DND-41 (cell line): ENCODE measurements at places on chromosomes 16 and 17.

GRCh38 chr17:16419074-16419928 is 3.9 kb downstream of the TRPV2 start:
- H3K36me3 ChIP-seq = peaks cover 47% of the 10 kb centered on the region
- H3K4me3 ChIP-seq = no peak overlapping the region
- DNase-seq = no peak
- H3K27ac ChIP-seq = no peak overlapping the region

GRCh38 chr16:54953461-54953860 is 22.8 kb downstream of the IRX5 start:
- no peaks in the 10 kb centered on the region for H3K27me3 ChIP-seq
- DNase-seq = no peak
- no peaks in the 10 kb centered on the region; the same call in 1 of the 2 replicates for H3K4me1 ChIP-seq
- H3K4me3 ChIP-seq = no peak overlapping the region
- H3K36me3 ChIP-seq = no peaks in the 10 kb centered on the region
- no peak overlapping the region for H3K27ac ChIP-seq

GRCh38 chr17:50481648-50482047 is 3.0 kb downstream of the RSAD1 start:
- peaks cover 62% of the 10 kb centered on the region for H3K36me3 ChIP-seq
- peaks cover 29% of the 10 kb centered on the region for H3K4me1 ChIP-seq
- H3K27ac ChIP-seq = no peak overlapping the region
- no peak overlapping the region for H3K4me3 ChIP-seq
- DNase-seq = no peak

DNA sequence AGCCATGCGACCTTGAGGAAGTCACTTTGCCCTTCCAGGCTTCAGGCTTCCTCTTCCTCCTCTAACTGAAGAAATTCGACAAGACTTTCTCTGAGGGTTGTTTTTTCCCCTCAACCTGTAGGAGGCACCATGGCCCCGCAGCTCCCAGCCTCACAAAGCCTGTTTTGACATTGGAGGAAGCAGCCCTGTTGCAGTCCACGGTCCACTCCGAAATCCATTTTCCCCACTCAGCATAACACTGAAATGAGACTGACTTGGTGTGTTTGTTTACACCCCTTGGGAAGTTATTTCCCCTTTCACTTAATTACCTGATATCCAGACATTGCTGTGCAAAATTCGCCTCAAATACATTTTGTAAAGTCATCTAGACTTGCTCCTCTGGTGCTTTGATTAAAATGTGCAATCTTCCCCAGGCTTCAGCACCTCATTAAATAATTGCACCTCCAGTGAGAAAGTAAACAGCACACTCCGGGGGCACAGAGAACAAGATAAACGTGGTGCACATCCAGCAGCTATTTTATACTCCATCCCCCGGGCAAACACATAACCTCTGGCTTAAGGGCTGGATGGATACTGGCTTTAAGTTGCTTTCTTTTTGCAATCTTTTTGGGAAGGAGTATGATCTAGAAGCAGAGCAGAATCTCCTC is 41.4 kb upstream of the PIRT start:
- no peak for DNase-seq
- no peaks in the 10 kb centered on the region for H3K36me3 ChIP-seq
- H3K4me3 ChIP-seq = no peak overlapping the region
- H3K4me1 ChIP-seq = no peaks in the 10 kb centered on the region
- peaks cover 3% of the 10 kb centered on the region for H3K27me3 ChIP-seq
- no peak overlapping the region for H3K27ac ChIP-seq

DNA sequence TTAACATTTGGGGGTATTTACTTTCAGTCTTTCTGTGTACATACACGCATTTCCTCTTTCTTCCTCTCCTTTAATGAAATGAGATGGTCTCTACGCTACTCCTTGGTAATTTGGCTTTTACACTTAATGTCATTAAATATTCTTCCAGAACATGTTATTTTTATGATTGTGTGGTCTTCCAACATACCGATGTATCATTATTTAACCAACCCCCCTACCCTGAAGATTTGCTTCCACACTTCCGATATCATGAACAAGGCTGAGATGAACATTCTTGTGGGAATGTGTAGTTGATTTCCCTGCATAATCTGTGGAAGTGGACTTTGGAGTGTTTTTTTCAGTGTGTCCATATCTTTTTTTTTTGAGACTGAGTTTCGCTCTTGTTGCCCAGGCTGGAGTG is 2.3 kb upstream of the PGS1 start:
- no peak overlapping the region for H3K4me3 ChIP-seq
- no peak for DNase-seq
- no peak overlapping the region for H3K27ac ChIP-seq
- no peaks in the 10 kb centered on the region for H3K27me3 ChIP-seq
- peaks cover 28% of the 10 kb centered on the region for H3K4me1 ChIP-seq

DNA sequence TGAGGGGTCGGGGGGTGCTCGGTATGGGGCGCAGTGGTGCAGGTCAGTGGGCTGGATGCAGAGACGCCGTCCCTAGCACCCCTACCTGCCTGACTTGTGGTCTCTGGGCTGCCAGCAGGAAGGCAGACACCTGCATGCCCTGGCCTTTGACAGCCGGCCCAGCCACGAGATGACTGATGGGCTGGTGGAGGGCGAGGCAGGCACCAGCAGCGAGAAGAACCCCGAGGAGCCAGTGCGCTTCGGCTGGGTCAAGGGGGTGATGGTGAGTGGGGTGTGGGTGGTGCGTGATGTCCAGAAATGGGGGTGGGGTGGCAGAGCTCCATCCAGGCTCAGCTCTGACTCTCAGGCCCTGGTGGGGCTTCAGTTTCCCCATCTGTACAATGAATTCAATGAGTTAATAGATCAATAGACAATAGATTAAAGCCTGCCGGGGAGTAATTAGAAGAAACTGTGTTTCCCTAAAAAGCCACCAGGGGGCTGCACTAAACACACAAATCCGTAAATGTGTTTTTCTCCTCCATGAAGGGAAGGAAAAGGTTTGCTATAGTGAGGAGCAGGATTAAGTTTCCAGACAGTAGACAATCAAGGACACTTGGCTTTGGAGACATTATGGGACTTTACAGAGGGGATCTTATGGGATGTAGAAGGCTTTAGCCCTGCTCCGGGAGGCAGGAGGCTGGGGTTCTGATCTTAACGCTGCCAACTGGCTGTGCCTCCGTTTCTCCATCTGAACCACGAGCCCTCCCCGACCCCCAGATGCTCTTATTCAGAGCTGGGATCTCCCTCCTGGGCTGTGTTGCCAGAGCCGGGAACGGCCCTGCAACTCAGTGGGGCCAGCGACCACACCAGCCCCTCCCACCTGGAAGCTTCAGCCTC is 2.2 kb downstream of the SLC12A3 start:
- peak; percentile 47 for DNase-seq
- no peak overlapping the region for H3K4me3 ChIP-seq
- no peak overlapping the region for H3K27ac ChIP-seq
- no peaks in the 10 kb centered on the region for H3K27me3 ChIP-seq
- H3K4me1 ChIP-seq = peaks cover 1% of the 10 kb centered on the region

DNA sequence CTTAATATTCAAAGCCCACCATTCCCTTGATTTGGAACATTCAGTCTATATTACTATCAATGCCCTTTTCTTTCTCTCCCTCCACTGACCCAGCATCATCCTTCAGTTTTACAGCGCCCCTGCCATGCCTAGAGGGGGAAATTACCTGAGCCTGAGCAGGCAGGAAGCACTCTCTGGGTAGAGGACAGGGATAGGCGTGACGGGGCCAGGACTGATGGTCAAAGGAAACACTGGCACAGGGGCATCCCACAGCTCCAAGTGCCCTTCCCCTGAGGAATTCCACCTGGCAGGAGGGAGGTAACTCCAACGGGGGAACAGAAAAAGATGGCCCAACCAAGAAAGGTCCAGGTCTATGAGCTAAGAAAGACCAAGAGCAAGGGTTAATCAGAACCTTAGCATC is 10.0 kb downstream of the CTC1 start:
- H3K27me3 ChIP-seq = no peaks in the 10 kb centered on the region
- no peak overlapping the region for H3K27ac ChIP-seq
- no peak overlapping the region for H3K4me3 ChIP-seq
- peaks cover 92% of the 10 kb centered on the region for H3K36me3 ChIP-seq

DNA sequence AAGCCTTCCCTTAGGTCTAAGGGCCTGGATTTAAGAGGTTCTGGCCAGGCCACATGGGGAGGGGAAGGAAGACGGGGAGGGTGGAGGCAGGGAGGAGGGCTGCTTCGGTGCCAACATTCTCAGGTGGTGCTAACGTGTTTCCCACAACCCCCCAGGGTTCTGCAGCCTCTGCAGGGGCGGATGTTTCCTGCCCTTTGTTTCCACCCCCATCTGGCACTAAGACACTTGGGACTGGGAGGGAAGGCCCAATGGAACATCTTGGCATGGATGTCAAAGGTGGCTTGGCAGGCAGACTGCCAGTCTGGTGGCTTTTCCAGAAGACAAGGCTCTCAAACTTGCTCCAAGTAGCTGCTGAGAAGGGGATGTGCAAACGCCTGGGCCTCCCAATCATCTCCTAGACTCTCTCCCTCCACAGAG is 12.7 kb downstream of the HIC1 start:
- no peaks in the 10 kb centered on the region for H3K27me3 ChIP-seq
- peak; percentile 27 for DNase-seq
- no peaks in the 10 kb centered on the region for H3K4me1 ChIP-seq

DNA sequence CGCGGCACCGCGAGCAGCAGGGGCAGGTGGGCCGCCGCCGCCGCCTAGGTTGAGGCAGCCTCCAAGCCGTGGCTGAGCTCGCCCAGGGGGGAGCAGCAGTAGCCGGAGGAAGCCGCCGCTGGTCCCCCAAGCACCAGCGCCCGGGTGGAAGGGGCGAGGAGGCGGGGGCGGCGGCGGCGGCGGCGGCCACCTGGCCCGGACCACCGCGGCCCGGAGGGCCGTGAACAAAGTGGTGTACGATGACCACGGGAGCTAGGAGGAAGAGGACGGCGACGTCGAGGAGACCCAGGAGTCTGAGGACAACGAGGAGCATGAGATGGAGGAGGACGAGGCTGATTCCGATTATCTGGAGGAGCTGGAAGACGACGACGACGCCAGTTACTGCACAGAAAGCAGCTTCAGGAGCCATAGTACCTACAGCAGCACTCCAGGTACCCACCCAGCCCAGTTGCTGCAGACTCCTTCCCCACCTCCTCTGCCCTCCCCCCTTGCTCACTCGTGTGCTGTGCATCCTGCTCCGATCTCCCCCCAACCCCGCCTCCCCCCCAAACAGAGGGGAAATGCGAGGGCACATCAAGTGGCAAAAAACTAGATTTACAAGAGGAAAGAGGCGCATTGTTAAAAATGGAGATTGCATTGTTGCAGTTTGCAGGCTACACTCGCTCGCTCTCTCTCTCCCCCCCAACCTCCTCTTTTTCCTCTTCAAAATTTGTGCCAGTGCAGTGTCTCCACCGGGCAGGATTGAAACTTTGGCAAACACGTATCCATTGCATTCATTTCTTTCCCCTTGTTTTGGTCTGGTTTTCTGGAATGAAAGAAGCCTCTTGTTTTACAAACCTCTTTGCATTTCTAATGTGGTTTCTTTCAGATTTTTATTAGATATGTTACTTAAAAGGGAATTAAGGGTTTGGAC is 41.8 kb upstream of the AMZ2 start:
- peak overlapping the region; percentile 58 for H3K4me3 ChIP-seq
- no peaks in the 10 kb centered on the region for H3K27me3 ChIP-seq
- H3K4me1 ChIP-seq = peaks cover 33% of the 10 kb centered on the region
- DNase-seq = peak; percentile 75

DNA sequence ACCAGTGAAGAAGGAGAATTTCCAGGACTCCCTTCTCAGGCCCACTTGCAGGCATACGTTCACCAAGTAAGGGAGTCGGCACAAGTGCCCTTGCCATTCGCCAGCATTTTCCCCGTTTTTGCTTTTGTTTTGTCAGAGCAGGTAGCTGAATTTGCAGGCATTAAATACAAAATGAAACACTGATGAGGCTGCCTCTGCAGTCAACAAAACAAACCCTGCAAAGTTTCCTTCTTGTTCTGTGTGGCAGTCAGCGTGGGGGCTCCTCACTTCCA is 7.8 kb downstream of the GLOD4 start:
- no peaks in the 10 kb centered on the region for H3K27me3 ChIP-seq
- no peak overlapping the region for H3K4me3 ChIP-seq
- H3K27ac ChIP-seq = no peak overlapping the region
- no peaks in the 10 kb centered on the region for H3K4me1 ChIP-seq
- no peak for DNase-seq

GRCh38 chr17:15654886-15655561 is 29.1 kb downstream of the TRIM16 start:
- DNase-seq = no peak
- H3K27me3 ChIP-seq = no peaks in the 10 kb centered on the region
- no peaks in the 10 kb centered on the region for H3K4me1 ChIP-seq
- H3K4me3 ChIP-seq = no peak overlapping the region
- H3K27ac ChIP-seq = no peak overlapping the region

DNA sequence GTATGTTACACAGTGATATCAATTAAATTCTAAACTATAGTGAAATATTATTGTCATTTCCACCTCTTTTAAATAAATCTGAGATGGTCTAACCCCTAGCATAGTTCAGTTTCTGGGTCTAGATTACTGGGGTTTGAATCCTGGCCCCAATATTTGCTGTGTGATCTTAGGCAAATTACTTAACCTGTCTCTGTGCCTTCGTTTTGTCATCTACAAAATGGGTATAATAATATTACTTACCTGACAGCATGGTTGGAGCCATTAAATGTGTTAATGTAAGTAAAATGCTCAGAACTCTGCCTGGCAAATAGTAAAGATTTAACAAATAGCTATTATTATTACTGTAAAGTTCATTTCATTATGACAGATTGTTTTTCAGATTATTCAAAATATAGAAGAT is 52.3 kb downstream of the BMERB1 start:
- no peak overlapping the region for H3K27ac ChIP-seq
- no peak overlapping the region for H3K4me3 ChIP-seq
- no peak for DNase-seq
- no peaks in the 10 kb centered on the region for H3K36me3 ChIP-seq

GRCh38 chr16:7316281-7316888 is 16.3 kb upstream of the RBFOX1 start:
- no peak overlapping the region for H3K4me3 ChIP-seq
- no peaks in the 10 kb centered on the region for H3K4me1 ChIP-seq
- H3K27me3 ChIP-seq = no peaks in the 10 kb centered on the region

- peaks cover 78% of the 10 kb centered on the region for H3K36me3 ChIP-seq
- no peak overlapping the region for H3K4me3 ChIP-seq
- peaks cover 13% of the 10 kb centered on the region for H3K4me1 ChIP-seq
- H3K27ac ChIP-seq = no peak overlapping the region
- H3K27me3 ChIP-seq = no peaks in the 10 kb centered on the region
Measured at GRCh38 chr16:75628351-75628750, 5.3 kb upstream of the ADAT1 start.
